H1 (cell line): ENCODE measurements at places on chromosomes 7 and 10. TPM values are rescaled to one million over a fixed set of nuclear protein-coding genes. Genes with fewer than 3 reads are reported as not detected.

Gene SLC26A3
- total RNA-seq = not detected in 2 replicates

Gene ATP6V0E2
- total RNA-seq = 26.1 and 30.7 TPM in 2 replicates

Gene CPVL
- 39.5 and 40.0 TPM in 2 replicates for total RNA-seq

Gene GPR15LG
- total RNA-seq = not detected in 2 replicates

Gene MBL2
- not detected in 2 replicates for total RNA-seq

Gene IL2RA
- total RNA-seq = not detected in 2 replicates

Gene CDHR3
- total RNA-seq = 5.9 and 6.4 TPM in 2 replicates

Gene CHAT
- not detected in 2 replicates for total RNA-seq

Gene BLOC1S2
- total RNA-seq = 46.5 and 50.6 TPM in 2 replicates

Gene CYP3A7
- not detected in 2 replicates for total RNA-seq

Gene RBP4
- 0.31 and 0.97 TPM in 2 replicates for total RNA-seq

Gene UTF1
- total RNA-seq = 21.7 and 21.8 TPM in 2 replicates

Gene ANLN
- total RNA-seq = 87.4 and 90.1 TPM in 2 replicates

Gene MAGI2
- 27.0 and 27.3 TPM in 2 replicates for total RNA-seq

Gene SPDYE17
- total RNA-seq = not detected in 2 replicates

Gene CCDC3
- total RNA-seq = 3.7 and 3.8 TPM in 2 replicates
